Hematopoietic multipotent progenitor cell treated with erythropoietin and hydrocortisone succinate and interleukin-3 and kit ligand, for 17 days (in vitro differentiated cells): ENCODE measurements at places on chromosomes 1 and 21.
A peak's percentile ranks its signal among the peaks of the same experiment; 100 is the strongest.

DNA sequence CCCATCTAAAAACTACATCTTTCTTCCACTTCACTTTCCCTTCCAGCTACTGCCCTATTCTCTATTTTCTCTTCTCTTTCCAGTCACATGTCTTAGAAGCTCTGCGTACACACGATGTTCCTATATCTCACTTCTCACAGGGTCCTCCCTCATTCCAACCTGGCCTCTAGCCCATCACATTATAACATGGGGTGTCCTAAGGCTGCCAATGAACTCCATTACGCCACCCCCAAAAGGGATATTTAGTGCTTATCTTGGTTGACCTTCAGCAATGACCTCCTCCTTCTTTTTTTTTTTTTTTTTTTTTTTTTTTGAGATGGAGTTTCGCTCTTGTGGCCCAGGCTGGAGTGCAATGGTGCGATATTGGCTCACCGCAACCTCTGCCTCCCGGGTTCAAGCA, 38.2 kb upstream of the FAM89A start:
- no peak for DNase-seq

DNA sequence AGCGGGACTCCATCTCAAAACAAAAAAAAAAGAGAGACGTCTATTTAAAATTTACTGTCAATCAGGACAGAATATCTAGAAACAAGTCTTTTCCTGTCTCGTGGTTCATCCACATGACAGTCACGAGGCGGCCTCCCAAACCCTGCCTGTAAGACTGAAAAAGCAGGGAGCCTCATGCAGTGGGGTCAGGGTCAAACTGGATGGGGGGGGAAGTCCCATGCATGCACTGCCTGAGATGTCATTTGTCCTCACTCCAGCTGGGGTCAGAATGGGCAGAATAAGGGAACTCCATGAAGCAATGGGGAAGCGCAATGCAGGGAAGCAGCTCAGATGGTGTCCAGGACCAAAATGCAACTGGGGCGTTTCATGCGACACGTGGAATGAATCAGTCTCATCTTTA, 85.5 kb downstream of the PIK3CD start:
- no peak for DNase-seq

- no peak for DNase-seq
Measured at GRCh38 chr1:205662791-205663190, 17.5 kb downstream of the SLC45A3 start.

- DNase-seq, result no peak
Measured at GRCh38 chr1:19010503-19010902, 54.0 kb upstream of the IFFO2 start.

- DNase-seq, result no peak
Measured at GRCh38 chr1:10451287-10451686, 1.5 kb downstream of the CORT start.

DNA sequence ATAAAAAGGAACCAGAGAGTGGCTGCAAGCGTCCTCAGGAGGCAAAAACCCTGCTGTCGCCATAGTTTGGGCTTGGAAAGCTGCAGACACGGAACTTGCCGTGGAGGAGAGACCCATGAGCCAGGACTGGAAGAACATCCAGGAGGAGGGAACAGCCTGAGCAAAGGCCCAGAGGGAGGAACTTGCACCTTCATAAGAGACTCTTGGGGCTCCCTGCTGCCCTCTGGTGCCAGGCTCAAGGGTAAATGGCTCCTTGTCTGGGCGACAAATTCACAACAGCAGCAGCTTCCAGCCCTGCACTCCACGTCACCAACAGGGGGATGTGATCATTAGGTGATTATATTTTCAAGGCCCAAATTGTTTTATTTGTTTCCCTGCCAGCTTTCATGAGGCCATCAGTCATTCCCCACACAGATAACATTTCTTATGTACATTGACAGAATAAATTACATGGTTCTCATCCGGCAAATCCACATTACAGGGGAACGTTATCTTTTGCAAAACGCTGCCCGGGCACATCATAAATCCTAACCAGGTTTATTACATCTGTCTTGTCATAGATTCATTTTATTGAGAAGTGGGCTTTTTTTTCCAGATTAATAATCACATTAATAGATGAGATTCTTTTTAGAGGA, 143.0 kb upstream of the GRIK3 start:
- DNase-seq, result peak; percentile 6

DNA sequence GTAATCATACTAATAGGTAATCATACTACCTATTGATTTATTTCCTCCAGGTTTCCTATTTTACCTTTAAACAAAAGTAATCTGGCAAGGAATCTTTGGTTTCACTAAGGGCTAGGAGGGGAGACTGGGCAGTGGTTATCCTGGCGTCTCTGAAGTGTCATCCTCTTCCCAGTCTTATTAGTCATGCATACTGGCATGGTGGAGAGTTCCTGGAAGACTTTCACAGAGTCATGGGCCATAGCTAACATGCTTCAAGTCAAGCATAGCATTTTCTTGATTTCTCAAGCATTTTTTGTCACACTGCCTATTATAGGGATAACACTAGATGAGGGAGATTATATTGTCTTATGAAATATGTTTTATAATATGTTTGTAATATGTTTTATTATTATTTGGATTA, 64.0 kb upstream of the ASB17 start:
- DNase-seq, result no peak

GRCh38 chr1:43414634-43415223, 25.0 kb downstream of the SZT2 start:
- DNase-seq, result peak; percentile 85

DNA sequence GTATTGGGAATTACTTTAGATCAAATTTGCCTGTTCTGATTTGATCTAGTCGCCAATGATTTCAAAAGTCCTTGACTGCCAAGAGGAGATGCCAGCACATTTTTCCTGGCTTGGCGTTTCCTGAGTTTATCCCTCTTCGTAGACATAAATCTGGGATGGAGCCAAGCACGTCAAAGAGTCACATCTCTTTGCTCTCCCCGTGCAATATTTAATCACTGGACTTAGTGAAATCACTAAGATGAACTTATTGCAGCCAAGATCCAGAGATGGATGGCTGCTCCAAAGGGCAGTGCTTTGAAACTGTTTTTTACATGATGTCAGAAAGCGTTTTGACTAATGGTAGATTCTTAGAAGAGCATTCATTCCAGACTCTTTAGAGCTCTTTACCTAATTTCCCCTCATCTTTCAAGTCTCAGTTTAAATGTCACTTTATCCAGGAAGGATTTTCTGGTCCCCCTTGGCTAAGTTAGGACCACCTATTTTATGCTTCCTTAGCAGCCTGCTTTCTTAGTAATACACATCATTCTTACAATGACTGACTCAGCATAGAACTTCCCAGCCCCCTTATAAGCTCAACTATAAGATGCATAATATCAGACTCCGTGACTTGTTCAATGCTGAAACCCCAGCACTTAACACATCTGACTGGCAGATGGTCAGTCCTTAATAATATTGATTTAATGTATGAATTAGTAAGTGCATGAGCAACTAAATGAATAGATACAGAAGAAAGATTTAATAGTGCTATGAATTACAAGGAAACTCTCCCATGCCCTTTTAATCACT, 94.4 kb upstream of the GREM2 start:
- DNase-seq, result no peak

DNA sequence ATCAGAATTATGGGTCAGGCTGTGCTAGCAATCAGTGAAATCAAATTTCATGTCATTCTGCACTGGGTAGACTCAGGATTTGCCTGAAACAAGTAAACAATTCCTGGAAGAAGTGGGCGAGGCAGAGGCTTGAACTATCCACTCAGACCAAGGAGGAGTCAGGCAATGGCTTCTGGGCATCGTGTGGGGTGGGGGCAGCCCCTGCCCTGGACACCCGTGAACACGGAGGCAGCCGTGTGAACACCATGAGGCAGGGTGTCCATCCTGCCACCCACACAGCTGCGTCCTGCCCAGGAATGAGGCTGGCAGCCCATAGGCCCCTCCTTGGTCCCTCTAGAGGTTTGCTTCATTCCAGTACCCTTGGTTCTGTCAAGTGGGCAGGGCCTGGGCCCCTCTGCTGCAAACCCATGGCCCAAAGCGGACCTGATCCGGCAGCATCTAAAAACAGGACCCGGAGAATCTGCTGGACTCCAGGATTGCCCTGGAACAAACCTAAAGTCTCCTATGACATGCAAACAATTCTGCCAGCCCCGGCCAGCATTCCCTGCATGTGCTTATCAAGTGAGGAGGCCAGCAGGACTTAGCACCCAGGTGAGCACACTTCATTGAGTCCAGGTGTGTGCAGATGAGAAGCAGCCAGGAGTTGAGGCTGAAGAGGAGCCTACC, 69.5 kb downstream of the PDE9A start:
- no peak for DNase-seq

- no peak for DNase-seq
Measured at GRCh38 chr21:42735061-42735460, 81.6 kb downstream of the PDE9A start.

DNA sequence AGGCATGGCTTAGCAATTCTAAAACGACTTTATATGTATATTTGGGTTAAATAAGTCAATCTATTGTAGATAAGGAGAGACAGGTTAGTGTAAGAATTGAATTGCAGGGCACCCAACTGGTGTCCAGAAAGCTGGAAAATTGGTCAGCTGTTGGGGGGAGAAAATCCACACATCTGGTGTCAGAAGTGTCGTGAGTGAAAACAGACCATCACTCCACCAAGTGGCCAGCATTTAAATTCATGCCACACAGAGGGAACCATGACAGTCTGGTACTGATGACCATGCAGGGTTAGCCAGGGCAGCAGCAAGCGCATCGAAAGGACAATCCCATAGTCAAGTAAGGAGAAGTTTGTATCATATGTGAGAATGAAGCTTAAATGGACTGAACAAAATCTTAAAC, 11.7 kb downstream of the LAX1 start:
- DNase-seq, result no peak

GRCh38 chr1:83996191-83996590, 2.7 kb downstream of the TTLL7 start:
- no peak for DNase-seq

DNA sequence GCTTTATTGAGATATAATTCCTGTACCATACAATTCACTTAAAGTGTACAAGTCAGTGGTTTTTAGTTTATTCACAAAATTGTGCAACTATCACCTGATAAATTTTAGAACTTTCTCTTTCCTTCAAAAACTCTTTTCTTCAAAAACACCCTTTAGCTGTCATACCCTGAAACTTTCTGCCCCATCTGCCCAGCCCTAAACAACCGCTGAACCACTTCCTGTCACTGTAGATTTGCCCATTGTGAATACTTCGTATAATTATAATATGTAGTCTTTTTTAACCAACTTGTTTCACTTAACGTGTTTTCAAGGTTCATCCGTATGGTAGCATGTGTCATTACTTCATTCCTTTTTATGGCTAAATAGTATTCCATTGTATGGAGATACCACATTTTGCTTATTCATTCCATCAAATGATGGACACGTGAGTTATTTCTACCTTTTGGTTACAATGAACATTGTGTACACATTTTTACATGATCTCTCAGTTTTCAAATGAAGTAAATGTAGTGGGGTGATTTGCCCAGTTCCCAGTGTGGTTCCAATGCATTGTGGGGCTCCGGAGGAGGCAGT, 37.9 kb downstream of the WNT4 start:
- DNase-seq, result no peak

DNA sequence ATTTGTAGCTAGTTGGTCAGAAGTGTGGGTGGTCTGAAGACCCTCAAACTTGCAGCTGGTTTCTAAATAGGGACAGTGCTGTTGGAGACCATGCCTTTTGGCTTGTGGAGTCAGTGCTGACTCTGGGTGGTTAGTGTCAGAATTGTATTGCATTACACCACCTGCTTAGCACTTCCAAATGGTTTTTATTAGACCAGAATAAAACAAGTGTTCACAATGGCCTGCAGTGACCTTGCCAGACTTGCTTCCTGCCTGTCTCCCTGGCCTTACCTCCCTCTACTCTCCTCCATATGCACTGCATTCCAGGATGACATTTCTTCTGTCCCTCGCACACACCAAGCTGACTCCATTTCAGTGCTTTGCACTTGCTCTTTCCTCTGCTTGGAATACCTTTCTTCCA, 72.7 kb upstream of the CNIH3 start:
- DNase-seq, result no peak

DNA sequence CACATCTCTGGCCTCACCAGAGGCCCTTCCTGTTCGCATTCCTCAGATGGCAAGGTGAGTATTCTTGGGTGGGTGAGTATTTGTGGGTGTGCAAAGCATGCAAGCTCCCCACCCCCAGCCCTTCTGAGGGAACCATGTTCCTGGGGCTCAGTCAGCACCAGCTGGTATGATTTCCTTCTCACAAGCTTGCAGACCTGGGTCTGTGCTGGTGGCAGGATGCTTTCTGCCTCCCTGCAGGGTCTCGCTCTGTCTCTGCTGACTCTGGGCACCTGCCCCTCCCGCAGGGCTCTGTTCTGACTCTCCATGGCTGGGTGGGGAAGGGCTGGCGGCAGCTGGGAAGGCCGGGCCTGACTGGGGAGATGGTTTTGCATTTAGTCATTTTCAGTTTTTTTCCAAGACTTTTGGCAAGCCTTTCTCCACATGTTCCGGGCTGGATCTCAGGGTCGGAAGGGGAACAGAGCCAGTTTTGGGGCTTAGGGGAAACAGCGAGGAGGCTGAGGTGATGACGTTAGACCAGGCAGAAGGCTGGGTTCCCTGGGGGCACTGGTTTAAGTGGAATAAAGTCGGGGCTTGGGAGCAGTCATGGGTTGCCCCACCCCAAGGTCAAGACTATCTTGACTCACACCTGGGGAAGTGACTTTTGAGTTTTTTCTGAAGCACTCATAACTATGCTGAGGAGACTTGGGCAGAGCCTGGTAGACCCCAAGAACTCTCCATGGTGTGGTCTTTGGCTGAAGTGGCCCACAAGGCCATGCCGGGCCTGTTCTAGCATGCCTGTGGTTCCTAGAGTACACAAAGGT, 6.2 kb downstream of the RASSF5 start:
- DNase-seq, result no peak

DNA sequence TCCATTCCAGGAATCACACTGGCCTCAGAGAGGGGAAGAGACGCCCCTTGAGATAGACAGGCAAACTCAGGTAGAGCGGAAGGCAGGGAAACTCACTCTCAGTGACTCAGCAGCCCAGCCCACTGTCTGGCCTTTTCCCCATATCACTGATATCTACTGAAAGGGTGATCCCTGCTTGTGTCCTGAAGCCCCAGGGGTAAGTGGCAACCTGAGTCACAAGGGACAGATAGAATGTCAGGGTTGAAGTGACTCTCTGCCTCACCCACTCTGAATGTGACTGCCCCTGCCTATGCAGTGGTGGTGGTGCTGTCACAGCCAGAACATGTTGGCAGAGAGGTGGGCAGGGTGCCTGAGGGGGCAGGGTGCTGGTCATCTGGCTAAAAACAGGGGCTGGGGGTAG, 157.5 kb upstream of the FGGY start:
- DNase-seq, result no peak

- no peak for DNase-seq
Measured at GRCh38 chr1:70785287-70785686, 262.3 kb downstream of the PTGER3 start.
